Anterior cingulate cortex (tissue), 58 donors: ENCODE measurements at places on chromosomes 3 and 15.

GRCh38 chr3:149658744-149659497 lies 1.1 kb upstream of the WWTR1 start:
- DNase-seq = no peak

GRCh38 chr3:131655070-131655690 lies 152.4 kb upstream of the MRPL3 start:
- no peak for DNase-seq

DNA sequence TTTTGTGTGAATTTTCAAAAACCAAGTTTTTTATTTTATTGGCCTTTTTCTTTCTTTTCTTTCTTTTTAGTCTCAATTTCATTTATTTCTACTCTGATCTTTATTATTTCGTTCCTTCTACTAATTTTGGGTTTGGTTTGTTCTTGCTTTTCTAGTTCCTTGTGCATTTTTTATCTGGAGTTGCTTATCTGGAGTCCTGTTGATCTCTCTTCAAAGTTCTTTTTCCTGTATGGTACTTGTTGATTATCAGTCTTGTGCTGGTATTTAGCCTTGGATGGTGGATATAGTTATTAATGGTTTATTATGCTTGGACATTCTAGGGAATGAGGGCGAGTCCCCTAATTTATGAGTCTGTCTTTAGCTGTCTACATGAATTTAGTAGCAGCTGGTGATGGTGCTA lies 64.7 kb downstream of the LARS2 start:
- no peak for DNase-seq

DNA sequence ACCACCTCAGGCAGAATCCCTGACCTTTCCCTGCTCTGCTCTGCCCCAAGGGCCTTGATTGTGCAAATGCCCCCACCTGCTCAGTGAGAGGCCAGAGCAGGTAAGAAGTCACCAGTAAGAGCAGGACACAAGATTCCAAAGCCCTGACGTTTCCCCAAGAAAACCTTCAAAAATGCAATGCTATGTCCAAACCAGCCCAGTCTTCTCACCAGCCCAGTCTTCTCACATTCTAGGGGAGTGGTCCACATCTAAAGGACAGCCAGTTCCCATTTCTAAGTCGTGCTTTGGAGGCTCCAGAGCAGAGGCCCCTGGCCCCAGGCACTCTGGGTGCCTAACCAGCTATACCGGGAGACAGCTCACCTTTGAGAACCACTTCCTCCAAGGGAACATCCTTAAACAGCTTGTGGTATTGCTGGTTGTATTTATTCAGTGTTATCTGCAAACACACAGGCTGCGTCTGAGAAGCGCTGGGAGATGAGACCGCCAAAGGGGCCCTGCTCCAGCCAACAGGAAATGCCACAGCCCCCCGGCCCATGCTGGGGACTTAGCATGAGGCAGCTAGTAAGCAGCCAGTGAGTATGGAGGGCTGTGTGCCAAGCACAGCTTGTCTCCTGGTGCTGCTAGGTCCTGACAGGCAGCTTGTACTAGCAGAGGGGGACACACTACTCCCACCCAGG lies 29.3 kb downstream of the GRAMD2A start:
- DNase-seq = no peak

DNA sequence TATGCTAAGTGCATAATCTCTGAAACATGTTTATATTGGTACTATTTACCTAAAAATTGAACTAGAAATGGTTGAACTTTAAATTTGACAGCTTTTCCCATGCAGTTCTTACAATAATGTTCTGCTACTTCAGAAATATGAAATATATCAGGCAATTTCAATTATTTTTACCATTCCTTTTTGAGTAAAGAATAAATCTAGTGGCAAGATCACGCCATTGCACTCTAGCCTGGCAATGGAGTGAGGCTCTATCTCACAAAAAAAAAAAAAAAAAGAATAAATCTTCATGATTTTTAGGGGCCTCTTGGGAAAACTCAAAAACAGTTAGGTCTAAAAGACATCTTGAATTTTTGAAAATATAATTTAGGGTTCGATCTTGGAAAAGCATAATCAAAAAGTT lies 10.6 kb upstream of the DNAAF4 start:
- DNase-seq = no peak

GRCh38 chr3:148882288-148882687 lies 17.2 kb downstream of the CPA3 start:
- DNase-seq = no peak

- no peak for DNase-seq
Measured at GRCh38 chr15:75696854-75697259, 15.8 kb downstream of the CSPG4 start.

DNA sequence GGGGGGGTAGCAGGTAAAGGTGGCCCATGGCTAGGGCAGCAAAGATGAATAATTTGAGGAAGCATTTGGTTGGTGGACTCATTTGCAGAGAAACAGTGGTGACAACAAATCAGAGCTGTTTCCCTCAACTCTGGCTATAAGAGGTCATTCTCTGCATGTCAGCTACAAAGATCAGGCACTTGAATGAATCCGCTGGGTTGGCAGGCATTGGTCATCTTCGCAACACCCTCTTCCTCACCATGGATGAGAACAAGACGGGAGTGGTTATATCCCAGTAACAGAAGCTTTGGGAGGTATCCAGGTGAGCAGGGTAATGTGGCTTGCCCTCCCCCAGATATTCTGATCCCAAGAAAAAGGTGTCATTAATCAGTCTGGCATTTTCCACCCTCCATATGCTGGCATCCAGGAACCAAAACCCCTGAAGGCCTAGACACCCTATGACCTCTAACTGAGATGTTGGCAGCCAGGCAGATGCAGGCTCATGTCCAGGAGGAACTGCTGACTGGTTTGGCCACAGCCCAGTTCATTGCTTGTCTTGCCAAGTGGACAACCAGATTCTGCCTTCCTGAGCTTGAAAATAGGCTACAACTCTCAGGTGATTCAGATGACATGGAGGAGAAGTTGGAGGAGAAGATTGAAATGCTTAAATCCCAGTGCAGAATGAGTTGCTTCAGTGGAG lies 108.9 kb upstream of the TRIM42 start:
- DNase-seq = no peak

GRCh38 chr15:77738441-77739302 lies 106.0 kb upstream of the LINGO1 start:
- DNase-seq = no peak

GRCh38 chr3:111851511-111851954 lies 7.5 kb upstream of the PHLDB2 start:
- DNase-seq = no peak

DNA sequence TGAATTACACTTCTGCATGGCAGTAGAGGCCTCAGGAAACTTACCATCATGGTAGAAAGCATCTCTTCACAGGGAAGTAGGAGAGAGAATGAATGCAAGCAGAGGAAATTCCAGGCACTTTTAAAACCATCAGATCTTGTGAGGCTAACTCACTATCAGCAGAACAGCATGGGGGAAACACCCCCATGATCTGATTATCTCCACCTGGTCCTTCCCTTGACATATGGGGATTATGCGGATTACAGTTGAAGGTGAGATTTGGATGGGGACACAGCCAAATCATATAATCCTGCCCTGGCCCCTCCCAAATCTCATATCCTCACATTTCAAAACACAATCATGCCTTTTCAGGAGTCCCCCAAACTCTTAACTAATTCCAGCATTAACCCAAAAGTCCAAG lies 691.1 kb downstream of the SI start:
- DNase-seq = no peak

DNA sequence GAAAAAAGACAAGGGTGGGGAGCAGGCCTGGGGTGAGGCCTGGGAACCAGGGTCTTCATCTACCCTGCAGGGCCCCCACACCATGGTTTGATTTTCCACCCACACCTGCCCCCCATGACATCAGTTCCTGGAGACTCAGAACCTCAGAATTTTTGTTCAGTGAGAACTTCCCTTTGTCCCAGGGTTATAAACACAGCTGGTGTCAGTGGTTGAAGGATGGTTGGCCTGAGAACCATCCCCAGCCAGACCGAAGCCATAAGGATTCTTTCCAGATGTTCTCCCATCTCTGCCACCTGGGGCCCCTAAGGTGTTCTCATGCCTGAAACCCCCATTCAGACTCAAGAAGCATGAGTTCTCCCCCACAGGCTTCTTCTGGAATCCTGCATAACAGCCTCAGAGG lies 16.6 kb downstream of the CCDC33 start:
- DNase-seq = no peak

DNA sequence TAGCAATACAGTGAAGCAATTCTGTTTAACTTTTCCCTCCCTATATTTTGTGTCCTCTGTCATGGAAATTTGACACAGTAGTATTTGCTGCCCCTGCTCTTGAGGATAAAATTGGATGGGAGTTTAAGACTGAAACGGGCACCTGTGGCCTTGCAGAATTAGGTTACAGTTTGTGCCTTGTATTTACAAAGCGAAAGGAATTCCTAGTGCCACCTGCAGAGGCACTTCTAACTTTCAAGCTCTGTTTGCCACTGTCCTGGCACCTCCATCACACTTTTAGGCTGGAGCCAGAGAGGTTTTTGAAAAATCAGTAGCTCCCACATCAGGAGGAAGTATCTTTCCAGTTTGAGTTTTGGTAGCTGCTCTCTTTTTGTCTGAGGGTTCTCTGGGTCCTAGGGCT lies 39.5 kb downstream of the CD86 start:
- DNase-seq = no peak

DNA sequence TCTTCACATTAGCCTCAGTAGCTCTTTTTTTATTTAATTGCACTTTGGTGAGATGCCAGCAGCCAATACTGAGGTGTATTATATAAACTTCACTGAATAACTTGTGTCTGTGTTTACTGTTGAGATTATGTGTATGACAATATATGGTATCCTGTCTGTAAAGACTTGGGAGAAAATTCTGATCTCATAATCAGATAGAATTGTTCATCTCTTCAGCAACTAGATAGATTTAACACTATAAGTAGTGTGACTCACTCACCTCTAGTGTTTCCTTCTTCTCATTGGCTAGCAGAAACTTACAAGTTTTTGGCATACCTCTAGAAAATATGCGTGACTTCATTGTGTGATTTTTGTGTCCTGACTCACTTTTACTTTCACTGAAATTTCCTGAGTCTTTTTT lies 67.6 kb upstream of the TGFBR2 start:
- DNase-seq = no peak

GRCh38 chr15:51105430-51106016 lies 10.8 kb upstream of the TNFAIP8L3 start:
- no peak for DNase-seq

DNA sequence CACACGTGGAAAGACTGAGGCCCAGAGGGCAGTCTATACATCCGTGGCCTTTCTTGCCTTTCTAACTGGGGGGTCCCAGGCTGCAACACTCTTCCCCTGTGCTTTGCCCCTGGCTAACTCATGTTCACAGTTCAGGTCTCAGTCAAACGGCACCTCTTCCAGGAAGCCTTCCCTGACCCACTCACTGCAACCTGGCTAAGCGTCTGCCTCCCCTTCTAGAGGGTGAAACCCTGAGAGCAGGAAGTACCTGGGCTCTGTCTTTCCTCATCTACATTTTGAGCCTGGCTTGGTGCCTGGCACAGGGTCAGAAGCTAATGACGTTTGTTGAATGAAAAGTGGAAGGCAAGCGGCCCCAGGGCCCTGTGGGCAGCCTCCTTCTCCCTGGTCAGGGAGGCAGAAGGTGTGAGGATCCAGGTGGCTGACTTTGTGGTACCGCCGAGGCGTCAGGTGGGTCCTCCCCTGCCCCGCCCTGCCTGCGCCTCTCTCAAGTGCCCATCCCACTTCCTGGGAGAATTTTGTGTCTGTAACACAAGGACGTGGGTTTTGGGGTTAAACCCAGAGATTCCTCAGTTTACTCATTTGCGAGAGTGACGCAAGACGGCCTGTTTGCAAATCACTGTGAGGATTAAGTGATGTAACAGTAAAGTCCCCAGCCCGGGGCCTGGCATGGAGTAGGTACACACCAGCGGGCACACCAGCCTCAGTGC lies 32.1 kb downstream of the DNASE1L3 start:
- no peak for DNase-seq

DNA sequence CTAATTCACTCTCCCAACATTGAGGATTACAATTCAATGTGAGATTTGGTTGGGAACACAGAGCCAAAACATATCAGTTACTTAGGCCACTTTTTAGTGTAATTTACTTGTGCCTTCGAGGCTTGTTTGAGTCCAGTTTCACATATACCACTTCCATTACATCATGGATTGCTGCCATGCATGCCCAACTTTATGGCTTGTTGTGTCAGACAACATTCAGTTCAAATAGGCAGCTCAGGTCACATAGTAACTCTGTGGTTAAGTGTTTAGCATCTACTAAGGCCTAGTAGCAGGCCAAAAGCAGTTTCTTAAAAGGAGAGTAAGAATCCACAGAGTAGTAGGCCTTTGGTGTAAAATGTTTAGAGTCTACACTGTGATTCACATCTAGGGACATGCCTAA lies 164.3 kb upstream of the GMNC start:
- no peak for DNase-seq

GRCh38 chr15:95262866-95263564 lies 1031.7 kb downstream of the MCTP2 start:
- DNase-seq = no peak

DNA sequence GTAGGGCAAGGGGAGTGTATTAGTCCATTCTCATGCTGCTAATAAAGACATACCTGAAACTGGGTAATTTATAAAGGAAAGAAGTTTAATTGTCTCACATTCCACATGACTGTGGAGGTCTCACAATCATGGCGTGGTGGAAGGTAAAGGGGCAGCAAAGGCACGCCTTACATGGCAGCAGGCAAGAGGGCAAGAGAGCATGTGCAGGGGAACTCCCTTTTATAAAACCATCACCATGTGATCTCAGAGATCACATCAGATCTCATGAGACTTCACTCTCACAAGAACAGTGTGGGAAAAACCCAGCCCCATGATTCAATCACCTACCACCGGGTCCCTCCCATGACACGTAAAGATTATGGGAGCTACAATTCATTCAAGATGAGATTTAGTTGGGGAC lies 41.4 kb downstream of the SUMF1 start:
- DNase-seq = no peak

GRCh38 chr3:124292329-124292728 lies 300.4 kb upstream of the ROPN1 start:
- DNase-seq = no peak

GRCh38 chr15:57335293-57335715 lies 41.0 kb upstream of the CGNL1 start:
- no peak for DNase-seq

DNA sequence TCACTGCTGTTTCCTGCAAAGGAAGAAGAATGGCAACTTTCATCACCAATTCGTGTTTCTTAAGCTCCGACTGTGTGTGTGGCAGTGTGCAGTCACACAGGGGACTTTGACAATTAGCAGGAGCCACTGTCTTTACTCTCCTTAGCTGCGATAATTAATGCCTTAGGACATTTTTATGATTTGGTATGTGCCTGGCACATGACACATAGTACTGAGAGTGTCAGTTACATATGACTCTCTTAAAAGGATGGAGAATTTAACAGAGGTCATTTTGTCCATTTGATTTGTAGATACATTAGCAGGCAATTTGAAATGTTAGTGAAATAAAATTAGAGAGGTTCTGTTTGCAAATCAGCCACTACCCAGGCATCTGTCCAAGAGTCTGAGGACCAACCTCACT lies 128.9 kb upstream of the VEPH1 start:
- DNase-seq = no peak

GRCh38 chr15:74906067-74906449 lies 593 bp downstream of the FAM219B start:
- peak; percentile 43 for DNase-seq

GRCh38 chr15:31758126-31758525 lies 272.2 kb upstream of the CHRNA7 start:
- peak; percentile 88 for DNase-seq

GRCh38 chr3:179174898-179175297 lies 26.7 kb downstream of the PIK3CA start:
- no peak for DNase-seq
